ENCODE measurements at places on chromosomes 4 and X.

DNA sequence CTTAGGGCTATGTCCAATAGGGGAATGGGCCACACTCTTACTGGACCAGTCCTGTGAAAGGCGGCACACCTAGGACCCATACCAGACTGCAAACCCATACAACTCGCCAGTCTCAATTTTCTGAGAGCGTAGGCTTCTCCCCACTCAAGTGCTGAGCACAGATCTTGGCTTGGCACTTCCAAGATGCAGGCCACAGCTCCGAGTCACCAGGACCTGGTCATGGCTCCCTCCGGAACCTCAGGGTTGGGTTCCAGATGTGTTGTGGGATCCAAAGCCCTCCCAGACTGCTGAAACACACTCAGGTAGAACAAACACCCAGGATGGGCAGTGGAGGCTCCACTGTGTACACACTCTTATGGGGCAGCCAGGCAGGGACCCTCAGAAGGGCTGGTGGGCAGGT lies 103.3 kb downstream of the TMEM144 start:
- no peak for DNase-seq

- DNase-seq, result no peak
Measured at GRCh38 chr4:53713296-53713695, 122.0 kb upstream of the LNX1 start.

- no peak for DNase-seq
Measured at GRCh38 chrX:38225093-38225492, 4.4 kb upstream of the SRPX start.

DNA sequence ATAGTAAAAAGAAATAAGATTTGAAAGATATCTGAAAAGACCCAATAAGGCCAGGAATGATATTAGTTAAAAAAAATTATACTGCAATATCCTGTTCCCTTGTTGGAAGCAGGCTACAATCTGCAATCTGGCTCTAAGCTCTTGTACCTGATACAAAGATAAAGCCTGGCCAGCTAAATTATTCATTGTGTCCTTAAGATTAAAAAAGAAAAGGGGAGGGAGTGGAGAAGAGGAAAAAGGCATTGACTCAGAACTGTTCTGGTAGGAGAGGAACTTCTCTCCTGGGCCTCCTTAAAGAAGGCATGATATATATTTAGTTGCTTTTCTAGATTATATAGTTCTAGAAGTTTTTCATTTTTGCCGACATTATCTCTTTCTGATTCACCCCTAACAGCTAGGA lies 46.7 kb downstream of the IRF2 start:
- DNase-seq, result no peak

GRCh38 chr4:110615353-110616237 lies 7.3 kb downstream of the PITX2 start:
- DNase-seq, result no peak

DNA sequence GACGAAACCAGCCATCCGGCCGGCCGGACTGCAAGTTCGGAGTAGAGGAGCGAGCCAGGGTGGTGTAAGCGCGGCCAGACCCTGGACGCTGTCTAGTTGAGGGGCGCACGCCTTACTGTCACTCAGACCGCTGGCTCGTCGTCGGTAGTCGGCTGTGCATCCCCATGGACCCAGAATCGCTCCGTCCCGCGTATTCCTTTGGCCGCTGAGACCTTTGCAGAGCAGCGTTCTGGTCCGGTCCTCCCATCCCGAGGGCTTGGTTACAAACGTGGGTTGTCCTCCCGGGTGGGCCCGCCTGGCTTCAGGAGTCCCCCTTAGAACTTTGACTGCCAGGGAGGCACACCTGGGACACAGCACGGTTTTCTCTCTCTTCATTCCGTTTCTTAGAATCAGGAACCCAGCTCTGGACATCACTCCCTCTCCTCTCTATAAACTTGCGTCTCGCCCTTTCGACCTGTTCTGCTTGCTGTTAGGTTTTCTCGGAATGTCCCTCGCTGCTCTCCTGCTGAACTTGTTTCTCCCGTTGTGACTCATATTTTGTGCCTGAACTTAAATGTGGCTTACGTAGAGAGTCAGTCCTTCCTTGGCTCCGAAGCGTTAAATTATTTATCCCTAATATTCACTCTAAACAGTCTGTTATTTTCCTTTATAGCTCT lies 672 bp downstream of the PGM2 start:
- DNase-seq, result peak; percentile 60

GRCh38 chr4:19324184-19324583 lies 927.5 kb upstream of the SLIT2 start:
- DNase-seq, result no peak

GRCh38 chr4:55928846-55929245 lies 19.9 kb upstream of the CEP135 start:
- DNase-seq, result no peak

DNA sequence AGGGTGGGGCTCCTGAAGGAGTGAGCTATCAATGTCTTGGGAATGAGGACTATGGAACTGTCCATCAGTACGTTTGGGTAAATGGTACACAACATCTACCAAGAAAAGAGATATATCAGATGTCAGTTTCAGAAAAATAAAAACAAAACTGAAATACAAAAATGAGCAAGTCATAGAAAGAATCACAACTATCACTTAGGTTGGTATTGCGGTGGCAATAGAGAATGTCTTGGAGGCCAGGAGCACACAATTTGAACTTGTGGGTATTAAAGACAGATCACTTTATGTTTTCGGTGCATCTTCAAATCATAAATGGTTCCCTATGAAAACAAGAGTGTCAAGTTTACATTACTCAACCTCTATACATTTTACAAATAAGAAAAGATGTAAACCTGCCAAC lies 176.8 kb downstream of the CHM start:
- DNase-seq, result no peak

Measured in dermis microvascular lymphatic vessel endothelial cell (primary cell).